ENCODE measurements at places on chromosomes 2 and 18. TPM values are rescaled to one million over a fixed set of nuclear protein-coding genes. Genes with fewer than 3 reads are reported as not detected.
A peak's percentile ranks its signal among the peaks of the same experiment; 100 is the strongest.

DNA sequence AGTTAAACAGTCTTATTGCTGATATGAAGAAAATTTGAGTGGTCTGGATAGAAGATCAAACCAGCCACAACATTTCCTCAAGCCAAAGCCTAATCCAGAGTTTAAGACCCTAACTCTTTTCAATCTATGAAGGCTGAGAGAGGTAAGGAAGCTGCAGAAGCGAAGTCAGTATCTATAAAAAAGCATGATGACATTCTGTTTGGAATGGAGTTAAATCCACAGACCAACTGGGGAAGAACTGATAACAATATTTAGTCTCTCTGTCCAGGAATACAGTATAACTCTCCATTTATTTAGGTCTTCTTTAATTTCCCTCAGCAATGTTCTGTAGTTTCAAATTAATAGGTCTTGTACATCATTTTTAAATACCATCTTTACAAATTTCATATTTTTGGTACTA, 16.0 kb downstream of the PIGN start:
- H3K27ac ChIP-seq, result no peak overlapping the region
- DNase-seq, result no peak

The RESP18 gene
- total RNA-seq, result not detected

GRCh38 chr2:19893520-19894133, 8.2 kb downstream of the TTC32 start:
- no peaks in the 10 kb centered on the region for H3K27me3 ChIP-seq
- no peaks in the 10 kb centered on the region for H3K36me3 ChIP-seq
- DNase-seq, result no peak
- H3K4me1 ChIP-seq, result peaks cover 7% of the 10 kb centered on the region
- H3K4me3 ChIP-seq, result no peak overlapping the region

The DPYSL5 gene
- total RNA-seq, result 0.09 TPM

DNA sequence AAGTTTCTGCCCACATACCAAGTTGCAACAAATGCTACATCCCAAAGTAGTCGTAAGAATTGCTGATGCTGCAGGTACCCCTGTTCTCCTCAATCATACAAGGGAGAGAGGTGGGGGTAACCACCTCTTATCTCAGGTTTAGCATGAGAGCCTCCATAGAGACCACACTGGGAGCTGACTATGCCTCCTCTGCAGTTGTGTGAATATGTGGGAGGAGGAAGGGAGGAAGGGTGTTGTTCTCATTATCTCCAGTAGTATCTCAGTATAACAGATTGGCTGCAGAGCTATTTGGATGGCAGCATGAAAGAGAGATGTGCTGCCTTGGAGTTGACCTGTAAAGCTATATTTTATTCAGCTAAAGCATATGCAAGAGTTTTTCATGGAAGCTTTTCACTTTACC, 690.7 kb downstream of the KCNJ3 start:
- no peaks in the 10 kb centered on the region for H3K4me1 ChIP-seq
- H3K4me3 ChIP-seq, result no peak overlapping the region
- no peak for DNase-seq
- H3K27me3 ChIP-seq, result no peaks in the 10 kb centered on the region
- H3K27ac ChIP-seq, result no peak overlapping the region

The CNGA3 gene
- total RNA-seq, result 0.09 TPM

The OTX1 gene
- 0.31 TPM for total RNA-seq

DNA sequence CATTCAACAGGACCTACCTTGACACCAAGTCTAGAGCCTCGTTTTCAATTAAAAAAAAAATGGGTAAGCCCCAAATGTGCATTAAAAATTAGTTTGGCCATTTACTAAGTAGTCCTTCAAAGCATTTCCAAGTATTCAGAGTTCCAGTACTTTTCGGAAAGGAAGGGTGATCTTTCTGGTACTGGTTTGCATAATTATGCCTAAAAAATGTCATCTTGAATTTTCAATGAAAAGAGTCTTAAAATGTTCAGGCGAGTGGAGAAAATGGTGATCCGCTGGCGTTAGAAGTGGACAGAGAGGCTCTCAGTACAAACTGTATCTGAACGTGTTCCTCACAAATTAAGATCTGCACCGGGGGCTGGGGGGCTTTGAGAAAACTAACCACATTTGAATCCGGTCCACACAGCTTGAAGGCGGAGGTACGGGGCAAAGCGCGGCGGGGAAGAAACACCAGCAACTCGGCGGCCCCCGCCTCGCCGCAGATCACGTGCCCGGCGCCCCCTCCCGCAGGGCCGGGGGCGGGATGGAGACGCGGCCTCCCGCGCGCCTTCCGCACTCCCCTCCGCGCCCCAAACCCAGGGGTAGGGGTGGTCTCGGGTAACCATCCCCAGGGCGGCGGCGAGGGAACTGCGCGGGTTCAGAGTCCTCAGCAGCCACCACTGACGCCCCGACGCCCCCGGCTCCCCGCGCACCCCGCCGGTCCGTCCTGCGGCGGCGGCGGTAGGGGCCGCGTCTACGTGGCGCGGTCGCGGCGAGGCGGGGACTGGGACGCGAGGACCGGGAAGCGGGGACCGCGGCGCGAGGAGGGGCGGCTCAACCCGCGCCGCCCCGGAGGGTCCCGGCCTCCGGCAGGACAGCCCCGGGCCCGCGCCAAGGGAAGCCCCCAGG, 564 bp downstream of the LPIN2 start:
- no peak for DNase-seq
- peak overlapping the region; percentile 90 for H3K4me3 ChIP-seq
- no peaks in the 10 kb centered on the region for H3K36me3 ChIP-seq
- H3K4me1 ChIP-seq, result no peaks in the 10 kb centered on the region
- no peaks in the 10 kb centered on the region for H3K27me3 ChIP-seq

DNA sequence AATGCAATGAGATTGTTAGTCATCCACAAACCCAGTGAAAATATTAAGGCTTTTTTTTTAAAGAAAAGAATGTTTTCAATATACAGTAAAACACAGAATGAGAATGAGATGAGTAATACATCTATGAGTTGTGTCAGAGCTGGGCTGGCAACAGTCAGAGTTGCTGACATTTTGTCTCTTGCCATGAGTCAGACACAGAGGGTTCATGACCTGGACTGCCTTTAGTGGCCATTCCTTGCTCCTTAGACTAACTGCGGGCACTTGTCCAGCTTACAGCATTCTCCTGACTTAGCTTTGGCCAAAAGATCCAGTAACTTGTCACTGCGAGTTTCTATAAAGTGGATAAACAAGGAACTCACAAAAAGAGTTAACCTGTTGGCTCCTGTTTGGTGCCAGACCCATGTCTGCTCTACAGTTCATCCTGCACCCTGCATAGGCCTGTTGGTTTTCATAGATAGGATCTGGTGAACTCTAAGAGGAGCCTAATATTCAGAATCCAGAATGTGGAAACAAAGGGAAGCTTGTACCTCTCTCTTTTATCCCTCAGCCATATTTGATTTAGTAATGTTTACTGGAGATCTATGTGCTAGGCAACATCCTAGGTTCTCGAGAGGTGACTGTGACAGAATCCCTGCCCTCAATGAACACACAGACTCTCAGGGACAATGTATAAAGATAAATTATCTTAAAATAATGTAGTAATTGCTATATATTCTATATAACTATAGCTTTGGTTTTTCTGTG, 391.5 kb upstream of the VWC2L start:
- H3K27me3 ChIP-seq, result no peaks in the 10 kb centered on the region
- H3K36me3 ChIP-seq, result no peaks in the 10 kb centered on the region
- peak; percentile 17 for DNase-seq
- H3K4me3 ChIP-seq, result no peak overlapping the region

- H3K27ac ChIP-seq, result no peak overlapping the region
- H3K4me1 ChIP-seq, result no peaks in the 10 kb centered on the region
- H3K36me3 ChIP-seq, result no peaks in the 10 kb centered on the region
- DNase-seq, result peak; percentile 46
- no peaks in the 10 kb centered on the region for H3K27me3 ChIP-seq
Measured at GRCh38 chr18:7177116-7177744, 53.7 kb upstream of the LRRC30 start.

The ATP5F1A gene
- 199 TPM for total RNA-seq

DNA sequence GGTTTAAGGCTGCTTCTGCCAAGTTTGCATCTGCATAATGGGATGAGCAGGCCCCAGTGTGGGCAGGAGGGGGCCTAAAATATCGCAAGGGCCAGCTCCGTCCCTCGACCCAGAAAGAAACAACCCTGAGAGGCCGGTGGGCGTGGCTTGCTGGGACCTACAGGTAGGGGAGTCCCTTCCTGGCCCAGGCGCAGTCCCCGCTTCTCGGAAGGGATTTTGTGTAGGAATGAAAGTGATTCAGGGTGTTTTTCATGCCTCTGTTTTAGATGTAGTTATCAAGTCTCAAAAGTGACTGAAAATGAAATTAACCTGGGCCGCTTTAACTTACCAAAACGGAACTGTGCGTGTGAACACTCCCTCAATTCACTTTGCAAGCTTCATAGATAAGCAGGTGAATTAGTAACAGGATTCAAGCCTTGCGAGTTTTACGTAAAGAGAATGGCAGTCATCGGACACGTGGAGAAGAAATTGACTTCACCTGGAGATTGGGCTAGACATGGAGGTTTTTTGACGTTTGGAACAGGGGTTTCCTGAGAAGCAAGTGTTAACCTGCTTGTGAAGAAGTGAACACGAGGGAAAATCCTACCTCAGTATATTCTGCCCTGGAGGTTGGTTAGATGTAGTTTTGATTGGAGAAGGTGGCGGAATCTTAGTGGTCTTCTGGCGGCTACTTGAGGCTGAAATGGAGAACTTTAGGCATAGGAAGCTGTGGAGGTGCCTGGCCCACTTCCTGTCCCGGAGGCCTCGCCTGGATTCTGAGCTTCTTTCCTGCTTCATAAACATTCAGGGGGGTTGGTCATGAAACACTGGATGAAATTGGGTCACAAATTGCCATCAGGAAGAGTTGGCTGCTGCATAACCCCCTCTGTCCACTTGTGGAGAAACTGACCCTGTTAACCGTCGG, 1.7 kb downstream of the NCK2 start:
- H3K27me3 ChIP-seq, result no peaks in the 10 kb centered on the region
- peak overlapping the region; percentile 86 for H3K4me3 ChIP-seq
- H3K27ac ChIP-seq, result peak overlapping the region; percentile 72
- no peaks in the 10 kb centered on the region for H3K4me1 ChIP-seq

DNA sequence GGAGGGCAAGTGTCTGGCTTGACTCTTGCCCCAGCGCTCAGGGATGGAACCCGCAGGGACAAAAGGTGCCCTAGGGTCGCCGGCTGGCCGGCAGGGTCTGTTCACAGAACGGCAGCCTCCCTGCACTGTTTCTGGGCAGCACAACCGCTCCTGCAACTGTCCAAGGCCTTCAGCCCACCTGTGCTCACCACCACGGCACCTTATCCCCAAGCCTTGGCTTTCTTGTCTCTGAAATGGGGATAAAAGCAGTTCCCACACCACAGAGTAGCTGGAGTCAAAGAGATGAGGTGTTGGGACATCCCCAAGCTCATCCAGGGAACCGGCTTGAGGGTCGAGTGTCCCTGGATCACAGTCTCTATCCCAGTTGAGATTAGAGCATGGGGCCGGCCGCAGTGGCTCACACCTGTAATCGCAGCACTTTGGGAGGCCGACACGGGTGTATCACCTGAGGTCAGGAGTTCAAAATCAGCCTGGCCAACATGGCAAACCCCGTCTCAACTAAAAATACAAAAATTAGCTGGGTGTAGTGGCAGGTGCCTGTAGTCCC, 4.7 kb downstream of the SNORC start:
- no peaks in the 10 kb centered on the region for H3K36me3 ChIP-seq
- H3K4me3 ChIP-seq, result no peak overlapping the region
- DNase-seq, result peak; percentile 53
- no peaks in the 10 kb centered on the region for H3K4me1 ChIP-seq
